ENCODE measurements at places on chromosomes 5 and 9.

DNA sequence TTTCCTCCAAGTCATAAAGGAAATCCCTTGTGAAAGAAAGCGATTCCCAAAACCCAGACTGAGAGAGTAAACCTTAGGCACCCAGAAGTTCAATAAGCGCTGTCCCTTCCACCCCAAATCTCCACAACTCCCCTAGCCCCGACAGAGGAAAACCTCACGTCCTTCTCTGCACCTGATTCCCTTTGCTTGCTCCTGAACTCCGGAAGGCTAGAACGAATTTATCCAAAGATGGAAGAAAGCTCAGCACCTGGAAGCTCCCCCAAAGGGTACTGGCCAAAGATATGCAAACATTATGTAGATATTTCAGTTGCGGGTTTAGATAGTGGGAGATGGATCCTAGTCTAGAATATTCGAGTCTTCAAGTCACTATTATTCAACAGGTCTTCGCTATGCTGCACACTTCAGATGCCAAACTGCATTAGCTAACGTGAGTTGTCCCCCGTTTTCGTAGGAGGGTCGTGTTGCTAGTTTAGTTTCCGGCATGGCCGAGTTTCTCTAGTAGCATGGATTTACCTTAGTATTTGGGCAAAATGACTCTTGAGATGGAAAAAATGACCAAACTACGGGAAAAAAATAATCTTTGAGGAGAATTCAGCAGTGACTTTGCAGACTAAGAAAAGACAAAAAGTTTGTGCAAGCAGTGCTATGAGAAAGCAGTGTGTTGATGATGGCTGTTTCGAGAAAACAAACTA, 27.7 kb downstream of the NR2F1 start:
- no peak for DNase-seq

DNA sequence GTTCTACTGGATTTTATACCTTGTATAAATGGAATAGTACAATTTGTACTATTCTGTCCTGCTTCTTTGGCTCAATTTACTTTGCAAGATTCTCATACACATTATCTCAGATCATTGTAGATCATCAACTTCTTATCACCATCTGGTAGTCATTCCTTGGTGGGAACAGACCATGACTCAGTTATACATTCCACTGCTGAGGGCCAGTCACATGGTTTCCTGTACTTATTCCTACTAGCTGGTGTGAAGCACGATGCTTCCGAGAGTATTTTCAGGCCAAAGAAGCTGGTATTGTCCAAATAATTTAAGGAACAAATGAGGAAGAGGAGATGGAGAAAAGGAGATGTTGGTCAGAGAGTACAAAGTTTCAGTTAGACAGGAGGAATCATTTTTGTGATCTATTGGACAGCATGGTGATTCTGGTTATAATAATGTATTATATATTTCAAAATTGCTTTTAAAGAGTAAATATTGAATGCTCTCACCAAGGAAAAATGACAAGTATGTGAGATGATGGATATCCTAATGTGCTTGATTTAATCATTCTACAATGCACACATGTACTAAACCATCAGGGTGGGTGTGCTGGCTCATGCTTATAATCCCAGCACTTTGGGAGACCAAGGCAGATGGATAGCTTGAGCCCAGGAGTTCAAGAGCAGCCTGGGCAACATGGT, 124.1 kb downstream of the SYK start:
- DNase-seq = no peak

GRCh38 chr9:97531888-97532376, 30.5 kb downstream of the TMOD1 start:
- no peak for DNase-seq

DNA sequence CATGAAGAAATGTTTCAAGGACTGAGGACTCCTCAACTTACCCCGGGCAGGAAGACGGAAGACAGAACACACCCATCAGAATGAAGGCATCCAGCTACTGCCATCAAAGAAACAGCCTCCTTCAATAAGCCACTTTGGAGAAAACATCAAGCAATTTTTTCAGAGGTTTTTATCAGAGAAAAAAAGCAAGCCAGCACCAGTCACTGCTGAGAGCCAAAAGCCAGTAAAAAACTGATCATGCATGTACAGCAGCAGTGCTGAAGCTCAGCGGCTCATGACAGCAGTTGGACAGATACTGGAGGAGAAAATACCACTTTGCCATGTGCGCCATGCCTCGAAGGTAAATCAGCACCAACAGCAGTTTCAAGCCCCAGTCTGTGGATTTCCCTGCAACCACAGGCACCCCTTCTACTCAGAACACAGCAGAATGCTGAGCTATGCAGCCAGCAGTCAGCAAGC, 10.1 kb upstream of the ZNF484 start:
- DNase-seq = no peak

GRCh38 chr5:67520161-67520908, 323.7 kb upstream of the CD180 start:
- no peak for DNase-seq

DNA sequence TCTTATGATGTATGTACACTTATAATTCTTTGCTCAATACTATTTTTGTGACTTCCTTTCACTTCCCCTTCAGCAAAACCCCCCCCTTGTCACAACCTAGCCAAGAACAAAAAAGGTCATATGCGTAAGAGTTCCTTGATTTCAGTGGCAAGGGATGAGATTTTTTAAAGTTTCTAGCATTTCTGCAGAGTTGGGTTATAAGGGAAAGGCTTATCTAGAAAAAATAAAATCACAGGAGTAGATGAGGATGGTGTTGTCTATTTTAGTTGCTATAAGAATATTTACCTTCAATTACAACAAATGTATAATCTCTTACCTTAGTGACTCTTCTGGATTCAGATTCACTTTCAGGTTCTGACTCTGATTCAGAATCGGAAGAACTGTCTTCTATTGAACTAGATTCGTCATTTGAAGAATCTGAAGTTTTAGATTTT, 184.6 kb downstream of the AP3B1 start:
- DNase-seq = no peak

DNA sequence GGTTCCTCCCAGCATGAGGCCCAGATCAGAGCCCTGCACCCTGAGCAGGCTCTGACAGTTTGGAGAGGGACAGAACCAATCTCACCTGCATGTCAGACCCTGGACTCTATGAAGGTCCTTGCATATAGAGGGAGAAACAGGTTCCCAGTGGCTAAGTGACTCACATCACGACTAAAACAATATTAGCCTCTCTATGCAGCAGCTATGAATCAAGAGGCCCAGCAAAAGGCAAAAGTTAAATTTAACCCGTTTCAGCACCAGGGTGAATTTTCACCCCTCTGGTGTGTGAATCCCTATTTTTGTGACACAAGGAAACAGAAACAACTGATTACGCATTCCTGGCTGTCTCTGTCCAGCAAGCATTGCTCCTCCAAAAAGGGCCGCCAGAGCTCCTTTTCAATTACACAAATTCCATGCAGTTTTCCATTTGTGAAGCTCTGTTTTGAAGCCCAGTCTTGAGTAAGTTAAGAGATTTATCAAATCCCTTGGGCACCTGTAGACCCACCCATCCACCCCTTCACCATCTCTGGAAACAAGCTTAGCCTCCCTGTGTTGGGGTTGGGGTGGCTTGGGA, 136.6 kb downstream of the GABBR2 start:
- DNase-seq = no peak

GRCh38 chr5:163658702-163659567, 153.5 kb downstream of the MAT2B start:
- no peak for DNase-seq

DNA sequence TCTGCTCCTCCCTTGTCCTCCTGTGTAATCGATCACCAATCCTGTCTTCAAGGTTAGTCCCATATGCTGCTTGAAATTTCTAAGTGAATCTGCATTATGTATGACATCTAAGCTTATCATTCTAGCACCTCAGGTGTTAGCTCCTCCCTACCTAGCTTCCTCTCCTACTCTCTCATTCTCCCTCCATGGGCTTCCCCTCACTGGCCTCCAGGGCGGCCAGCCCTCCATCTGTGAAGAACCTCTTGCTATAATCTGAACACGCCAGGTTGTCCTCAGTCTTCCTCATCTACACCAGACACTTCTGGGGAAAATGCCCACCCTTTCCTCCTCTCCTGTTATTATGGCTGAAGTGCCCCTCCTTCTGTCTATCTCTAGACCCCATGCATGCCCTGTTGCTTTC, 599.3 kb upstream of the KLF4 start:
- no peak for DNase-seq

GRCh38 chr5:158023266-158023665, 164.3 kb upstream of the CLINT1 start:
- no peak for DNase-seq

DNA sequence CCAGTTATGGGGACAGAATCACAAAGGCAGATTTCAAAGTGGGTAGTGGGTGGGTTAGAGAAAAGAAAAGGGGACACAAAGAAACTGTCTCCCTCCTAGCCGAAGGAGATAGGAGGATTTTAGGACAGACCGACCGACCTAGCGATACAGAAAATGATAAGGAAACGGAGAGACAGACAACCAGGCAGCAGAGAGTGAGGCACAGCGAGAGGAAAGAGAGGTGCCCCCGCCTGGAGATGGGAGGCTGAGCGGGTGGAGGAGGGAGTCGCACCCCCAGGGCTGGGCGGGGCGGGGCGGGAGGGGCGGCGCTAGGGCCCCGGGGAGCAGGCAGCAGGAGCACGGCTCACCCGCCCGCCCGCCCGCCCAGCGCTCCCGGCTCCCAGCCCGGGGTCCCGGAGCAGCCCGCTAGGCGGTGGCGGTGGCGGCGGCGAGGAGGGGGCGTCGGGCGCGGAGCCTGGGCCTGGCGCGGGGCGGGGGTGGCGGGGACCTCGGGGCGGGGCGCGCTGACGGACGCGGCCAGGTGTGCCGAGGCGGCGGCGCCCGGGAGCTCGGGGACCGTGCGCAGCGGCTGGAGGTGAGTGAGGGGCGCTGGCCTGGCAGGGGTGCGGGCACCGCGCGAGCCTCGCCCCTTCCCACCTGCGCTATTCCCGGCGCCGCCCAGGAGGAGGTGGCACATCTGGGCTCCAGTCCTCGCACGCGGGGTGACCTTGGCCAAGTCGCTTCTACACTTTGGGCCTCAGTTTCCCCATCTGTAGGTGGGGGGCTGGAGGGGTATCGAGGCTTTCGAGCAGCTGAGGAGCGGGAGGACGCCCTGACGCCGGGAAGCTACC, 15.9 kb upstream of the SYNPO start:
- DNase-seq = no peak

GRCh38 chr5:52989025-52989780, at the start of gene ITGA2:
Gene ITGA2 (plus strand): TSS chr5:52989352. CDS start chr5:52989469, 117 bp downstream.
- no peak for DNase-seq

DNA sequence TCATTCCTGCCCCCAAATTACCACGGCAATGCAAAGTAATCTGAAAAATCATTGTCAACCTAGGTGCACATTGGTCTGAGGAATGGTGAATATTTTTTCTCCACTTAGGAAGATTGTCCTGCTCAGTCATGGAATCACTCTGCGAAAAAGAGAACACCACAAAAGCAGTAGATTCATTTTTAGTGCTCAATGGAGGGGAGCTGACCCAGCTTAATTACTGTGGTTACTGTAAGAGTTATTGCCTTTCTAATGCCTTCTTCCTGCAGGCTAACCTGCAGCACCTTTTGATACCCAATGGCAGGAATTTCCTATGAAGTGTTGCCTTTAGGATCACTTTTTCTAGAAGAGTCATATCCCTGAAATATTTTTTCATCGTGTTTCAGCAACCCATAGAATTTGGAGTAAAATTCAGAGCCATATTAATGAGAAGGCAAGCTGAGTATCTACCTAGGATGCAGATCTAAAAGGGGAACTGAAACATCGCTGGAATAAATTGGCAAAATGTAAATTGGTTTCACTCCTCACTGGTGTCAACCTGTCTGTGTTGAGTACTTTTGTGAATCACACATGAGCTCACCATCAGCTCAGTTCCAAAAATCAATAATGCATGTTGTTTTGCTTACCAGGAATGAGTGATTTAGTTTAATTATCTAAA, 464.5 kb downstream of the CSNK1G3 start:
- DNase-seq = no peak

- DNase-seq = no peak
These were observed 123.7 kb upstream of the ANKH start for GRCh38 chr5:14995229-14995628.

GRCh38 chr5:93184041-93184440, 397.0 kb downstream of the NR2F1-AS1 start:
- no peak for DNase-seq

DNA sequence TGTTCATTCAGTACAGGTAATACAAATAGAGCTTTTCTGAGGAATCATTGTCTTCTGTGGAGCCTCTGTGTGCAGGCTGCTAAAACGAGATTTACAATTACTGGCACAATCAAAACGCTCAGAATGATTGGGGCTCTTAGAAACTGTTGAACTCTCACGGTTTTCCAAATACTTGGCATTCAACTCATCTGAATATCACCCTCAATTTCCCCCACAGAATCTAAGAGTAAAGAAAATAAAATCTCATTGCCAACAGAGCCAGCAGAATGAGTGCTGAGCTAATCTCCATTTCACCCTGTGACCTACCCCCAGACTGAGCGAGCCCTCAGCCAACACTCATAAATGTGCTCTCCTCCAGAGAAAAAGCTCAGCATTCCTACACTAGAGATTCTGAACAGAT, 35.3 kb upstream of the TMED7 start:
- no peak for DNase-seq

GRCh38 chr5:12313602-12314001, 409.4 kb upstream of the CTNND2 start:
- no peak for DNase-seq

DNA sequence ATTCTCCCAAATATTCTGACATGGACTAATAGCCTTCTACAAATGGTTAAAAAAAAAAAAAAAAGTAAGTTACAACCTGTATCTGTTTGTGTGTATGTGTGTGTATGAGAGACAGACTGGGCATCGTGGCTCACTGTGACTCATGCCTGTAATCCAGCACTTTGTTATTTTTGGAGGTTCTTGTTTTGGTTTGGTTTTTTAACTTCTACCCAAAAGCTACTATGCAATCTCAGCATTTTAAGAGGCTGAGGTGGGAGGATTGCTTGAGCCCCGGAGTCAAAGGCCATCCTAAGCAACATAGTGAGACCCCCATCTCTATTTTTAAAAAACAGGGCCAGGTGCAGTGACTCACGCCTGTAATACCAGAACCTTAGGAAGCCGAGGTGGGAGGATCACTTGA, 17.6 kb upstream of the HAVCR1 start:
- DNase-seq = no peak

- DNase-seq = no peak
These were observed 10.8 kb downstream of the NSG2 start for GRCh38 chr5:174056064-174056847.

- DNase-seq = no peak
These were observed 111.4 kb downstream of the PDE8B start for GRCh38 chr5:77321793-77322394.

GRCh38 chr9:111131211-111131610, 92.9 kb upstream of the LPAR1 start:
- no peak for DNase-seq

- DNase-seq = no peak
These were observed 46.8 kb upstream of the ANKRD55 start for GRCh38 chr5:56279979-56280378.

DNA sequence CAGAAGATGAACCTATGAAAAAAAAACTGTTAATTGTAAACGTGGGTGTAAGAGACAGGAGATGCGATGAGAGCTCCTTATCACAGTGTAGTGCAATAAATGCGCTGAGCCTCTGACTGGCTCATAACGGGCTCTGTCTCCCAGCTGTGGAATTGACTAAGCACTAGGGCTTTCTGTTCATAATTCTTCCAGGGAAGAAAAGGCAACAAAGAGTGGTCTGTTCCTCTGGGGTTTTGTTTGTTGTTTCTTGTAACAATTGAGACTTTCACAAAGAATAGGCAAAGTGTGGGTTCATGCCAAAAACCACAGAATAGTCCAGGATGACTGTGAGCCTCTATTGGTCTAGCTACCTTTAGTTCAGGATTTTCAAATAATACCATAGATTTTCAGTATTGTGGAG, 39.4 kb downstream of the UBE2QL1 start:
- DNase-seq = no peak
